ENCODE measurements at places on chromosomes 2 and 18.

DNA sequence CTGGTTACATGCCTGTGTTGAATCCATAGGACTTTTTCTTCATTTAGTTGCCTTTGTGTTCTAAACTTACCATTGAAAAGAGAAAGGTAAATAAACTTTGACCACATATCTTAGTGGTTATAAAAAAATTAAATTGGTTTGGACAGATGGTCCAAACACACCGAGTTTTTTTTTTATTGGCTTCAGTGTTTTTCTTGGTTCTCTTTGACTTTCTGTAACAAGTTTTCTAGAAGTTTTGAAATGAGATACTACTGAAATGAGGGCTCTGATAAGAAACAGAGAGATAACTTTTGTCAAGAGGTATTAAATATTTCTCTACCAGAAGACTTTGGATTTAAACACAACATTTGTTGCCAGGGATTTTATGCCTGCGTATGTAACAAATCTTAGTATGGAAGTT, 20.7 kb downstream of the SPTBN1 start:
- DNase-seq = no peak

DNA sequence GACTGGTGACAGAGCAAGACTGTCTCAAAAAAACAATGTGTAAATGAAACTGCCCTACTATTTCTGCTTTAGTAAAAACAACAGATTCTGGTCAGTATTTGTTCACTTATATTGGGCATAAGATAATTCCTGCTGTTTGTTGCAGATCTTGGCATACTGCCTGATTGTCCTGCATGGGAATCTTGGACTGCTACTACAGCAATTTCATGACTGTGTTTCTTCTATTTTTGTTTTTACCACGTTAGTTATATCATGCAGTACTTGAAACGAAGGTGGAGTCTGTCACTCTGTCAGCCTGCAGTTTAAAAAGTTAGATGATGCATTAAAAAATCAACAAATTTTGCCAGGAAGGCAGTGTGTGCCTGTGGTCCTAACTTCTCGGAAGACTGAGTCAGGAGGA, 14.2 kb upstream of the CLASP1 start:
- no peak for DNase-seq

DNA sequence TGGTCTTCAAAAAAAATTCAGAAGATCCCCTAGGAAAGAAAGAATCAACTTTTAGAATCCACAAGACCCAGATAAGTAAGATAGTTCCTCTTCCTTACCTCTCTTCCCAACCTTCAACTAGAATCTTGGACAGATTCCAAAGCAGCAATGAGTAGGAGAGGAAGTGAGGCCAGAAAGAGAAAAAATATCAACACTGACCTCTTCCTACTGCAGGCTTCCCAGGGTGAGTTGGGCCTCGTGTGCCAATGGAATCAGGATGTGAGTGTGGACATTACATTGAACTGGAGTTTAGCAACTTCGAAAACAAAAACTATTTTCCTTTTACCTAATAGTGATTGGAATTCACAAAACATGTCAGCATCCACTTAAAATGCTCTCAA, 102.5 kb upstream of the PIEZO2 start:
- no peak for DNase-seq

GRCh38 chr2:126823951-126824350, 74.7 kb upstream of the TEX51 start:
- no peak for DNase-seq

DNA sequence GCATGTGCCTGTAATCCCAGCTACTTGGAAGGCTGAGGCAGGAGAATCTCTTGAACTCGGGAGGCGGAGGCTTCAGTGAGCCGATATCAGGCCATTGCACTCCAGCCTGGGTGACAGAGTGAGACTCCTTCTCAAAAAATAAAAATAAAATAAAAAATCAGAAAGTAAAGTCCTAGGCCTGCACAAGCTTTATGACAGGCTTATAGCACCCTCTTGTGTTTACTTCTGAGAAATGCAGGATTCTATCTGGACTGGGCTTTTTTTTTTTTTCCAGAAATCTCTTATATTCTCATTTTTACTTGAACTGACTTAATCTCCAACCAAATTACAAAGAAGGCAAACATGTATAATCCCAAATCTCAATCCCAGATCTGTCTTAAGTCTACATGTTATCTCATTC, 26.1 kb upstream of the REG3G start:
- DNase-seq = no peak

DNA sequence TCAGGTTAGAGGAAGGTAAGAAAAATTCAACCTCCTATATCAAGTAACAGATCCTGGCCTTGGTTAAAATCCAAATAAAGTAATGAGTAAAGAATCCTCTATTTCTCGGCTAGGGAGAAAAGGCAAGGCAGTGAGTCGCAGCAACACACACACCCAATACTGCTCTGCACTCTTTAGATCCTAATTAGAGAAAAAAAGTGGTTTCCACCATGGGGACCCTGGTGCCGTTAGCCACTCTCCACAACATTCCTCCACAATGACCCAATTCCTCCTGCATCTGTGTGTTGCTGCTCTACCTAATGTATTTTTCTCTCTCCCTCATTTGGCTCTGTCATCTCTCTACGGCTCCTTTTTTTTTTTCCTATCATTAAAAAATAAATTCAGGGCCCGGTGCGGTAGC, 462.7 kb downstream of the METTL4 start:
- no peak for DNase-seq

GRCh38 chr2:67566958-67567635, 170.0 kb downstream of the ETAA1 start:
- no peak for DNase-seq

DNA sequence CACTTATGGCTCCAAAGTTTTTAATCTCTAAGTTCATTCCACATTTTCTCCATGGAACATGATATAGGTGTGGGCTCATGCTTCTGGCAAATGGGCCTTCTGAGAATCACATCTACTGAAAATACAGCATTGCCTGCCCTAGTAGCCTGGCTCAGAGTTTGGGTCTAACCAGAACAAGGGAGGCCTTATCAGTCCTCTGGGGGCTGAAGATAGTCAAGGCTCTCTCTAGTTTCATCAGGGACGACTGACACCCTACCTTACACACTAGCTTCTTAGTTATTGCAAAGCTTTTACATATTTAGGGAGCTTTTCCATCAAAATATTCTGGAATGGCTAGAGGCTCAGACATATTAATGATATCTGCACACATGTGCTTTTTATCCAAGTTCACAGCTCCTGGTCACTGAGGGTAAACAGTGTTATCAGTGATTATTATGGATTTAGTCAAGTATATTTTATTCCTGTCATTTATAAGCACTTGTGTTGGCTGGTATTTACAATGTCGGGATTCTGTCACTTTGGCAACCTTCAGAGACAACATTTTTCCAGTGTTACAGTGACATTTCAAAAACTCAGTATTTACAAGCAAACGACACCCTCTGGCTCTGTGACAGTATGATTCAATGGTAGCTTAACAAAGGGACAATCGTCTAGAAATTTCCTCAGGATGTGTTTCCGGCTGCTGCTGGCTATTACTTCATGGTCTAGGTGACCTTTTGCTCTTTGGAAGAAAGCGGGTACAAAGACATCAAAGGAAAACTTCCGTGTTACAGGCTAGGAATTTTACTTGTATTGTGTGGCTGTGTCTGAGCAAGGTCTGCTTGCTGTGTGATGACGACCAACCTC, 200.6 kb downstream of the TCF4 start:
- DNase-seq = no peak

GRCh38 chr2:28276076-28276618, 116.5 kb upstream of the FOSL2 start:
- no peak for DNase-seq

DNA sequence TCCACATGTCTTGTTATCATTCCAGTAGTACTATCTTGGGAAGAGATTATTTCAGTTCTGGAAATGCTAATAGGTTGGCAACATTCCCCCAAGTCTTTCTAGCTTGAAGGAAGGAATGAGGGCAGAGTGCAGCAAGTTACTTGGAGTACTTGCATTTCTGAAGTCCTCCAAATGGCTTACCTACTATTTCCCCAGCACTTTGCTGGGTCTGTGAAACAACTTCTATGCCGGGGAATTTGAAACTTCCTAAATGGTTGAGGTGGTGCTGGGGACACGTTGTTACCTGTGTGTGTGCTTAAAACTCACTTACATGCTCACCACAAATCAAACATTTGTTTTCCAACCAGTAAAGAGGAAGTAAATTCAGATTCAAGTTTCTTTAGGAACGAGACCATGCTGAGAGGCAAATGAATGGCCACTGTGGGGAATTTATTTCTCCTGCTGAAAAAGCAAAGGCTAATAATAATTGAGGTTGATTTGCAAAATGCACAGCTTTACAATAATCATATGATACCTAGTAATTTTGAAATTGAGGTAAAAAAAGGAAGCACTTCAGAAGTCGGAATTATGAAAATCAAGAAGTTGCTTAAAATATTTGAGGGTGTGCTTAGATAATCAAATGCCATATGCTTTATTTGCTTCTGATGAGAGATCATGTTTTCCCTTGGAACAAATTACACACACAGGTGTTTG, 1167.7 kb upstream of the ZEB2 start:
- DNase-seq = no peak

DNA sequence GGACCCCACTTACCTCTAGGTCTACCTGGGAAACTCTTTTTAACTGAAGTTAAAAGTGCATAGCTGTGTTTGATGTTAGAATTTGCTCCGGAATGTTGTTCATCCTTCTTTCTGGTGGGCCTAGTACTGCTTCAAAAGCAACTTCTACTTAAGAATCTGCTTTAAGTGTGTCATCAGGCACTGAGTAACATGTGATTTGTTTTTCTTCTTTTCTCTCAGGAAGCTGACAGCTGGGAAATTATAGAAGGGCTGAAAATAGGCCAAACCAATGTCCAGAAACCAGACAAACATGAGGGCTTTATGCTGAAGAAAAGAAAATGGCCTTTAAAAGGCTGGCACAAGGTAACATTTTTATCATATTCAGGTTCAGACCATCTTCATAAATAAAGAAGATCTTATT, 122.9 kb downstream of the PRKRA start:
- no peak for DNase-seq

DNA sequence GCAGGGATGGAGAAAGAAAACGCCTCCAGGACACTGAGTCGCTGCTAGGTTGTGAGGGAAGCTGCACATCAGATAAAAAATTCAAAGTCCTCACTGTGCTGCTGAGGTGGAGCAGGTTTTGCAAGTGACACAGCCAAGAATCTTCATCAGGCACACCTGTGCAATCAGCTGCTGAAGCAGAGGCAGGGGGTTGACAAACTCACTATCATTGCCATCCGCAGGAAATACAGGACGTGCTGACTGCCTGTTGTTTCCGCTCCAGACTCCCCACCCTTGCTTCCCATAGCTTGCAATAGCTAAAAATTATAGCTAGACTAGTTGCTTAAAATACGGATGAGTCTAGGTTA, 147.8 kb upstream of the FHL2 start:
- DNase-seq = no peak

GRCh38 chr2:71005271-71006202, 10.9 kb upstream of the TEX261 start:
- DNase-seq = no peak

DNA sequence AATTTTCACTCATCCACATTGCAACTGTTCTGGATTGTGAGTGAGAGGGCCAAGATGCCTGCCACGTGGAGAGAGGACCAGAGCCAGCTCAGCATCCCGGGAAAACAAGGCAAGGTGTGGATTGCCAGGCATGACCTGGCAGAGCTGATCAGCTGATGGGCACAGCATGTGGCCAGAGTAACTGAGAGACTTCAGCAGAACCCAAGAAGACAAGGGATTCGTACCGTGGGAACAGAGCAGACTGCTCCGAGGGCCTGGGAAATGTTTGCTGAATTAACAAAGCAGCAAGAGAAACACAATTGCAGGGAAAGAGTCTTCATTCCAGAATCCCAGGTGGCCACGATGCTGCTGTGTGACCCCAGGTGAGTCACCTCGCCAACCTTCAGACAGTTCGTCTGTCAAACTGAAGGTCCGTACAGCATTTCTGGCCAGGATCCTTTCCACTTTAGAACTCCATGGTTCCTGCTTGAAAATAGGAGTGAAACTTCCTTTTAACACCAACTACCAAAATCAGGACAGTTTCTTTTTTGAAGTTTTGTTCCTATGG, 26.3 kb upstream of the POMC start:
- DNase-seq = no peak

DNA sequence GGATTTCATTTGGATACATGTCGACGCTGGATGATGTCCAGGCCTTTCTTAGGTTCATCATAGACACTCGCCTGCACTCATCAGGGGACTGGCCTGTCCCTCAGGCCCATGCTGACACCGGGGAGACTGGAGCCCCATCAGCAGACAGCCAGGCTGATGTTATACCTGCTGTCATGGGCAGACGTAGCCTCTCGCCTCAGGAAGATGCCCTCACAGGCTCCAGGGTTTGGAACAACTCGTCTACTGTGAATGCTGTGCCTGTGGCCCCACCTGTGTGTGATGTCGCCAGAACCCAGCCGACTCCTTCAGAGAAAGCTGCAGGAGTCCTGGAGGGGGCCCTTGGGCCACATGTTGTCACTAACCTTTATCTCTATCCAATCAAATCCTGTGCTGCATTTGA, 28.3 kb downstream of the MOCOS start:
- DNase-seq = no peak

- DNase-seq = no peak
These were observed 240.9 kb downstream of the HAUS1 start for GRCh38 chr18:46345181-46345465.

GRCh38 chr18:35282353-35282752, 7.7 kb downstream of the ZSCAN30 start:
- DNase-seq = no peak

DNA sequence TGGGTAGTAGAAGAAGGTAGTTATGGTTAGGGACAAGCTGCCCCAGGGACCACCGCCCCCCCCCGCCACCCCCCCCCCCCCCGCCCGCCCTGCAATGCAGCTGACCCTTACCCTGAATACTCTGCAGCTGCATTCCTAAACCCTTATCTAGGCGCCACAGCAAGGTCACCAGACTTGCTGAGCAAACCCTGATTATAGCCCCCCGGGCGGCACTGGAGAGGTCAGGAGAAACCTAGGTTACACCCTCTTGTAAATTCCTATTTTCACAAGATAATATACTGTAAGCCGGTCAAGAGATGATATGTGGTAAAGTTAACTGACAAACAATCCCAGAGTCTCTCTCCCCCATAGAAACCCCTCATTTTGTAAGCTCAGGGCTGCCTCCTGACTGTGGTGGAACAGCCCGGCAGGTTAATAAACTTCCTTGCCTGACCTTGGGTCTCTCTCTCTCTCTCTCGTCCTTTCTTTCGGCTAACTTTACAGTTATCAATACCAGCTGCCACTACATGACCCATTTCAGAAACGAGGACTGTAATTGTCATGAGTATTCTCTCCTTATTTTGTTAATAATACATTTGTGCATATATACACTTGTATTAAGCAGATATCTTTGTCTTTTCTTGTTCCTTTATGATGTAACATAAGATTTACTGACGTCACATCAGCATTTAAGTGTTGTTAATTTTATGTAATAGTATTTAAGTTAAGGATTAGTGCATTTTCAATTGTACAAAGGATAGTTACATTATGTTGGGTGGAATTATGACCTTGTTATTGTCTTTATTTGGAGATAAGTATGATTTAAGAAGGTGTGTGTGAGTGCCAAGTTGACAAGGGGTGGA, 22.8 kb upstream of the SMAD4 start:
- DNase-seq = no peak

DNA sequence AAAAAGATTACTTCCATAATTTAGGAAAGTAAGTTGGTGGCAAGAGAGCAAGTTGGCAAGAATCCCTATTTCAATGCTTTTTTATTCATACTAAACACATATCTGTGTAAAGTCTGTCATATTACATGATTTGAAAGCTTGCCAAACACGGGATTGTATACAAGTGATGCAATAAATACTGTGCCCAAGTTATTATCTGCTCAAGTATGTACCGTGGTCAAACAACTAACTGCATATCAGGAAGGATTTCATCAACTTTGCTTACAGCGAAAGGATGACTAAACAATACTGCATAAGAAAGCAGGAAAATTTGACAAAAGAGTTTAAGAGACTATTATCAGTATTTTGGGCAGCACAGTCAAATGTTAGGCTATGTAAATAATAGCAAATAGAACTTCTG, 69.6 kb upstream of the SCN1A start:
- DNase-seq = no peak
